Stimulated activated CD4-positive, alpha-beta T cell treated with anti-CD3 and anti-CD28 coated beads, Interleukin-1b, Interleukin-23, amount 100 ng/mL, for 4 hours (primary cell): ENCODE measurements at places on chromosomes 11 and 22.
A peak's percentile ranks its signal among the peaks of the same experiment; 100 is the strongest.

GRCh38 chr11:116255321-116255953 lies 517.4 kb downstream of the BUD13 start:
- no peak for DNase-seq

DNA sequence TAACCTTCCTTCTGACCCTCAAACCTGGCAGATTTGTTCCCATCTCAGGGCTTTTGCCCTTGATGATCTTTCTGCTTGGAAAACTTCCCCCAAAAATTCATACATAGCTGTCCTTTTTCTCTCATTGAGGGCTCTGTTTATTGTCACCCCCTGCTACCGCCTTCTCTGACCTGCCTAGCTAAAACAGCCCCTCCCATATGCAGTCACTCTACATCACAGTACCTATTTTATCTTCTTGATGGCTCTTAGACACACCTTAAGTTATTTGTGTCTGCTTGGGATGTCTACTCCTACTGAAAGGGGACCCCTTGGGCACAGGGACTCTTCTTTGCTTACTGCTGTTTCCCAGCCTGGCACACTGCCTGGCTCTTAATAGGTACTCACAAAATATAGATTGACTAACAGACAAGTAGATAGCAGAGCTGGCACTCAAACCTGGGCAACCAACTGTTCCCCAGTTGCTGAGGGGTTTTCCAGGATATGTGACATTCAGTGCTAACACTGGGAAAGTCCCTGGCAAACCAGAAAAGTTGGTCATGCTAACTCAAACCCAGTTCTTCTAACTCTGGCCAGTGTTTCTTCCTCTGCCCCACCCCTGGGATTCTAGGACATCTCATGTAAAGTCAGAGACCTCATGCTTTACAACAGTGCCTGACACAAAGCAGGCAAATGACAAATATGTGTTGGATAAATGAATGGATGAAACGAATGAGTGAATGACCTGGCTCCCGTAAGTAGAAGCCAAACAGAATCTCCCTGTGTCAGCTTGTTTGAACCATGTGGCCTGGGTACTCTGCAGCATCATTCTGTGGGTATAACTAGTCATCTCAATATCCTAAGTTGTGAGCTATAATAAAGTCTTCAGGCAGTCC lies 19.8 kb upstream of the FJX1 start:
- no peak for DNase-seq

DNA sequence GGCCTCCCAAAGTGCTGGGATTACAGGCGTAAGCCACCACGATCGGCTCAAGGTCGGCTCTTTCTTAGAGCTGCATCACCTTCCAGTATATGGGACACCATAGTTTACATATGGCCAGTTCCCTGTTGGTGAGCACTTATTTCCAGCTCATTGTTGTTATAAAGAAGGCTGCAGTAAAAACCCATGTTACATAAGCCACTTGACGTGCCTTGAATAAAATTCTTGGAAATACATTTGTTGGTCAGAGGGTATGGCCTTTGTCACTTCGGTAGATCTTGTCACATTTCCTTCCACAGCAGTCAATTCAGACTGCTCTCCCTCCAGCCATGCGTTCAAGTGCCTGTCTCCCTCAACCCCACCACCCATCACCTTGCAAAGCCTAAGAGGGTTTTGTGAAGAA lies 92.9 kb downstream of the PRR5L start:
- no peak for DNase-seq

GRCh38 chr11:21564095-21564494 lies 628.8 kb upstream of the ANO5 start:
- no peak for DNase-seq

DNA sequence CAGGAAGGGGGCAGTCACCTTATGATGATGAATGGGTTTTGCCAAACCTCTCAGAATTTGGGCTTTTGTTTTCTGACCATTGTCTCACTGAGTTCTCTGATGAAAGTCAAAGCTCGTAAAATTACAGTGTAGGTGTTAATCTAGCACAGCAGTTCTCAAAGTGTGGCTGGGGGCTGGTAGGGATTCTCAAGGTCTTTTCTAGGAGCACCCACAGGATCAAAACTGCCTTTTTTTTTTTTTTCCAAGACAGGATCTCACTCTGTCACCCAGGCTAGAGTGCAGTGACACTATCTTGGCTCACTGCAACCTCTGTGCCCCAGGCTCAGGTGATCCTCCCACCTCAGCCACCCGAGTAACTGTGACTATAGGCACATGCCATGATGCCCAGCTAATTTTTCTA lies 66.1 kb downstream of the C22orf31 start:
- no peak for DNase-seq

- DNase-seq, result no peak
Measured at GRCh38 chr11:8671193-8671612, 11.3 kb downstream of the TRIM66 start.

GRCh38 chr22:24894220-24894975 lies 52.1 kb downstream of the LHFPL7 start:
- no peak for DNase-seq

DNA sequence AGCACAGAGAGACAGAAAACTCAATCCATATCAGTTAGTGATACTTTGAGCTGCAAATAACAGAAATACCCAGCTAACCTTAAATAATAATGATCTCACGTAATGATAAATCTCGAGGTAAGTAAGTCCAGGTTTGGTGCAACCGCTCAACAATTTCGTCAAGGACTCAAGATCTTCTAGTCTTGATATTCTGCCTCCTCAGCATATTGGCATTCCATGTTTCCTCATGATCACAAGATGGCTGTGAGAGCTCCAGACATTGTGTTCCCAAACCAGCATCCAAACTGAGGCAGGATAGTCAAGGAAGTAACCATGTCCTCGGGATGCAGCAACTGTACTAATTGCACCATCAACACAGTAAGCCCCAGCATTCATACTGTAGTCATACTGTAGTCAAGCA lies 7.5 kb upstream of the LARGE1 start:
- no peak for DNase-seq

DNA sequence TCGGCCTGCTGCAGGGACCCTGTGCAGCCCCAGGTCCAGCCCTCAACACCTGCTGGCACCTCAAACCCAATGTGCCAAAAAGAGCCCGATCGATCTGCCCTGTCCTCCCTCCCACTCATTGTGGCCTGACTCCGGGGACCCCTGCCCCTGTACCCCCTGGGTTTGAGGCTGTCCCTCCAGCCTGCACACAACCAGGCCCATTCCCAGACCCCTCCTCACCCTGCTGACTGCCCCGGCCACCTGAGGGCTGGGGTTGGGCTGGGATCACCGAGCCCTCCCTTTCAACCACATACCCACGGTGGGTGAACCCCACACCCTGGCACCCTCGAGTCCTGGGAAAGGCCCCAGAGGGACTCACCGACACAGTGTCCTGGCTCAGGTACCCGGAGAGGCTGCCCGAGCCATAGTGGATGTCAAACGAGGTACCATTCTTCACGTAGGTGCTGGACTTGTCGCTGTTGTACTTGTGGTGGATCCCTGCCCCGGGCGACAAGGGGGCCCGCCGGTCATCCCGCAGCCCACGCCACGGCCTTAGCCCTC lies 5.0 kb downstream of the CTSD start:
- no peak for DNase-seq

DNA sequence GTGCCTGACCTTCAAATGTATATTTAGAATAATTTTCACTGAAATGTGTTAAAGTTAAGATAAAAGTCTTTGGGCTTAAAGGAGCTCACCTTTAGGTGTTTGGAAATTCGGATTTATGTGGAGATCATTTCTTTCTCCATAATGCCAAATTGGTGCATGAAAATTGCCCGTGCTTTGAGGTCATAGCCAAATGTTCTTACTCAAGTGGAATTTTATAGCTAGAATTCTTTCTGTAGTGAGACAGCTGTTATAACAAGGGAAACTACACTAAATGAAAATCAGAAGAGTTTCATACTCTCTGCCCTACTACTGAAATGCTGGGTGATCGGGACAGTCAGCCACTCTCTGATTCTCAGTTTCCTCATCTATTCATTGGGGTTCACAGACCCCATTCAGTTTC lies 89.5 kb upstream of the DBX1 start:
- no peak for DNase-seq

DNA sequence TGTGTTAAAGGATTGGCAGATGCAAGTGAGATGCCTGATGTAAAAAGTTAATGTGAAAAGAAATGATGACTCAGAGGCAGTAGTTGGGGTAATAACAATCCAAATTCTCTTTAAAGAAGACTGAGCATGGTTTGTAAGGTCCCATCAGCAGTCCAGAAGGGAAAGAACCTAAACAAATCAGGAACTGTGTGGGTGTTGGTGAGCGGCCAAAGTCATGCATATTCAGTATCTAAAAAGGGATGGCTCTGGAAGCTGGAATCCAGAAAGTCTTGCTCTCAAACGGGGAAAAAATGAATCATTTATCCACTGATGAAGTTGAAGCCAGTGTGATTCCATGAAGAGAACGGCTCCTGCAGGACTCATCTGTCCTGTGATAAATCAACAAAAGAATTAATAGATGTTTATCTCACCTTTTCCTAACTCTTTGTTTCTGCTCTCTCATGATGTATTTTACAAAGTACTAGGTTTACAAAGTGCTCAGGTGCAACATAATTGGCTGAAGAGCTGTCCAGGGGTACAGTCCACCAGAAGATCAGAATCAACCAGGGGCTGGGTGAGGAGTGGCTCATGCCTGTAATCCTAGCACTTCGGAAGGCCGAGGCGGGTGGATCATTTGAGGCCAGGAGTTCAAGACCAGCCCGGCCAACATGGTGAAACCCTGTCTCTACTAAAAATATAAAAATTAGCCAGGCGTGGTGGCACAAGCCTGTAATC lies 20.5 kb upstream of the SORL1-AS1 start:
- DNase-seq, result no peak

DNA sequence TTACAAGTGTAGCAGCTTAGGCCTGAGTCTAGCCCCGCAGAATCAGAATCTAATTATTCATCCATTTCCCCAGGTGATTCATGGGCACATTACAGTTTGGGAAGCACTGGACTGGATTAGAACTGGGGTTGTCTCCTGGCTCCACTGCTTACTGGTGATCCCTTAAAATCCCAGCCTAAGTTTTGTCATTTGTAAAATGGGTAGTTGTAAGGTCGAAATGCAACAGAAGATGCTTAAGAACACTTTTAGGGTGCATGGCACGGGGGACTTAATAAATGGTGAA lies 1.3 kb downstream of the STX3 start:
- DNase-seq, result no peak

GRCh38 chr22:41366323-41367029 lies 15.3 kb upstream of the TEF start:
- DNase-seq, result no peak

DNA sequence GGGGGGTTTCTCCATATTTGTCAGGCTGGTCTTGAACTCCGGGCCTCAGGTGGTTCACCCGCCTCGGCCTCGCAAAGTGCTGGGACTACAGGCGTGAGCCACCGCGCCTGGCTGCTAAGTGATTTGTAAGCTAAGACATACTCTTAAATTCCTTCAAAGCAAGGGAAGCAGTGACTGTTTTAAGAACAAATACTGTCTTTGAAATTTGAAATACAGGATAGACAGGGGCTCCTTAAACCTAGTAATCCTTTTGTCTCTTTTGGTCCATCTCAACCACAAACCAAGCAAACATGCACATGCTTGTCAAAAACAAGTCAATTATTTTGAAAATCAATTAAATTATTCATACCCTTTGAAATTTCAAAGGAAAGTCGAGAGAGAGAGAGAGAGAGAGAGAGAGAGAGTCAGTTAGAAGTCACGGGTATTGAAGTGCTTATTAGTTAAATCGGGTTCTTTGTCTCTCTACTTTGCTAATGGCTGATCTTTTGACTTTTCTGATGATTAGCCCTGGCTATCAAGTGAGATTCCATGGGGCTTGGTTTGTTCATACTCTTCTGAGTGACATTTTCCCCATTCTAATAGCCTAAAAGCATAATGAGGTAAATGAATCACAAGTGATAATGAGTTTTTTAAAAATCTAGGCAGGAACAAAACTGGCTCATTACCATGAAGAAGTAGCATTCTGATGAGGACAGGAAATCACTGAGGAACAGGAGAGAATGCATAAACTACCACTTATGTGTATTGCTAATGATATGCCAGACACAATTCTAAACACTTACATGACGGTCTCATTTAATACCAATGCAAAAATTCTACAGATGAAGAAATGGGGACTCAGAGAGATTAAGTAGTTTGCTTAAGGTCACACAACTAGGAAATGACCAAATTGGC lies 48.0 kb downstream of the MCHR1 start:
- DNase-seq, result no peak

- DNase-seq, result no peak
Measured at GRCh38 chr11:97202613-97203292, 812.9 kb downstream of the JRKL start.

- peak; percentile 76 for DNase-seq
Measured at GRCh38 chr11:66579017-66579606, 10.7 kb upstream of the CTSF start.

DNA sequence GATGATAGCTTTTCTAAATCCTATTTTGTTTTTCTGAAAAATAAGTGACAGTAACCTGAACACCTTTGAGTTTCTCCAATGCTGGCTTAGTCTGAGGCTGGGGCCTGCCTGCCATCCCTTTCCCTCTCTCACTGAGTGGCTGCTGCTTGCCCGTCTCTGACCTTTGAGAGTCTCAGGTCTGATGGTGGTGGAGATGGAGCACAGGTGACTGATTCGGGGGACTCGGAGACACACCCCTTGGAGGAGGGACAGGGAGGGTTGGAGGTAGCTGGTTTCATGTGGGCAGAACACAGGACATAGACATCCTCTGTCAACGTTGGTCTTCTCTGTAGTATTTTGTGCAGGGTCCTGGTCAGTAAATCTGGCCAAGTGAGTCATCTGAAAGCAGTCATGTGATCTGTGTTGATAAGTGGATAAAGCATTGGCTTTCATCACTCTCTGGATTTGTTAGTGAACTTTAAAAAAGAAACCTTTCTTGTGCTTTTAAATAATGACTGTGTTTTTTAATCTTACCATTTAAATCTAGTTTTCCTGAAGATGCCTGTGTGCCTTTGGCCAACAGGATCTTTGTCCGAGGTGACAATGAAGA lies 47.1 kb upstream of the CLDN5 start:
- DNase-seq, result no peak

DNA sequence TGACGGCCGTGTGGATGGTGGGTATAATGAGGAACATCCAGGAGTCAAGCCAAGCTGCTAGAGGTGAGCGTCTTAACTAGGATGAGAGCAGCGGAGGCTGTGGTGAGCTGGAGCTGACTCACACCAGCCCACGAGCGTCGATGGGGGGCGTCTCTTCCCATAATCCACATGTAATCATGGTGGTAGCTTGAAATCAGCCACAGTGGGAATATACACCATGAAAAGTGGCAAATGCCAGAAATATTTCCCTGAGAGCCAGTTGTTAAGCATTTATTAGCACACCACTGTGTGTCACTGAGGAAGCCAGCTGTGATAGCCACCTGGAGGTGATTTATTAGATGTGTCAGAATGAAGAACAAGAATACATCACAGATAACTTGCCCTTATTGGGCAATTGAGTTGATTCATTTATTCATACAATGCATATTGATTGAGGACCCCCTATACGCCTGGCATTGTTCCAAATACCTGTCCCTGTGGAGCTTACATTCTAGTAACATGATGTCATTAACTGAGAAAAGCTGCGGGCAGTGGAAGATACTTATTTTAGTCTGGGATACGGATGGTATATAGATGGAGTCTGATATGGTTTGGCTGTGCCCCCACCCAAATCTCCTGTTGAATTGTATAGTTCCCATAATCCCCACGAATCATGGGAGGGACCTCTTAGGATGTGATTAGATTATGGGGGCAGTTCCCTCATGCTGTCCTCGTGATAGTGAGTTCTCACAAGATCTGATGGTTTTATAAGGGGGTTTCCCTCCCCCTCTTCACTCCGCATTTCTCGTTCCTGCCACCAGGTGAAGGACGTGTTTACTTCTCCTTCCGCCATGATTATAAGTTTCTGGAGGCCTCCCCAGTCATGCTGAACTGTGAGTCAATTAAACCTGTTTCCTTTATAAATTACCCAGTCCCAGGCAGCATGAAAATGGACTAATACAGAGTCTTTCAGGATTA lies 473.4 kb downstream of the METTL15 start:
- no peak for DNase-seq
